T-helper 22 cell (primary cell): ENCODE measurements at places on chromosomes 2 and 18.

DNA sequence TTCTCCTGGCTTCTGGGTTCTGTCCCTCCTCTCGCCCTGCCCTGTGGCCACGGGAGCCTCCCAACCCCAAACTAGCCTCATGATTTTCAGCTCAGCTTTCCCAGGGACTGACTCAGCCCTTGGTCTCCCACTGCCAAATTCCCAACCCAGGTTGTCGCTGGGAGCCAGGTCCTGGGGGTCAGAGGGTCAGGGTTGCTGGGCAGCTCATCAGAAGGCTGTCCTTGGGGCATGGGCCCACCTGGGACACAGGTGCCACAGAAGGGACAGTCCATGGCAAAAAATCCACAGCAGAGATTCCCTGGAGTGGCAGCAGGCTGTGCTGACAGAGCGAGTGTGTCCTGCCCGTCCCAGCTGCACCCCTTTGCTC lies 180.4 kb downstream of the TWIST2 start:
- no peak for DNase-seq

- no peak for DNase-seq
Observed at GRCh38 chr18:62772860-62773584, 57.7 kb downstream of the PHLPP1 start.

- DNase-seq = no peak
Observed at GRCh38 chr2:236252602-236253001, 11.6 kb downstream of the ASB18 start.

DNA sequence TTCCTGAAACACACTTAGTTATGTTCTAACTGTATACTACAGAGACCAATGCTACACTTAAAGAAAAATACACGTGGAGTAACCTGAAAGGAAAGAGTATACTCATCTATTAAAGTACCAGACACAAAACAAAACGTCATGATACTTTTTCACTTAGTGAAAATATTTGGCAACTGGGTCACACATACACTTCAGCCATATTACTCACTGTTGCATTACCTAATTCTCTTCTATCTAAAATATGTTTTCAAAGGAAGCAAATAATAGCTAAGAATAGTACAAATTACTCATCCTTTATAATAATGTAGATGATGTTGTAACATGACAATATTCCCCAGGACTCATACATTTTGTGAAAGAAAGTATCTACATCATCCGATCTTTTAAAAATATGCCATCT lies 76.5 kb upstream of the EPB41L3 start:
- no peak for DNase-seq

DNA sequence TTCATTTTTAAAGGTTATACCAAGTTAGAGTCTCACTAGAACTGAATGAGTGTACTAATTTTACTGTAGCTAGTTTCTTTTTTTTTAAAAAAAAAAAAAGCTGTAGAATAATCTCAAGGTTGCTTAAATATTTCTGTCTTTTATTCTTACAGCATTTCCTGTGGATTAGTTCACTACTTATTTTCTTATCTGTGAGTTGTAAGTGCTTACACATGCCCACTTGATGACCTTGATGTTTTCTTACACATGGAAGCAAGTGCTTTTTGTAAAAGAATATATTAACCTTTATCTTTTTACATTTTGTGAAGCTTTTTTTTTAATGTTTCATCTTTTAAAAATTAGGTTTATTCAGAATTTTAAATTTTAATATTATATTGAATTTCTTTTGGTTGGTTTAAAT lies 57.8 kb downstream of the MSH2 start:
- no peak for DNase-seq

GRCh38 chr2:12685145-12685544 lies 31.6 kb upstream of the TRIB2 start:
- no peak for DNase-seq

- DNase-seq = no peak
Observed at GRCh38 chr2:235216901-235217300, 265.1 kb downstream of the SH3BP4 start.

DNA sequence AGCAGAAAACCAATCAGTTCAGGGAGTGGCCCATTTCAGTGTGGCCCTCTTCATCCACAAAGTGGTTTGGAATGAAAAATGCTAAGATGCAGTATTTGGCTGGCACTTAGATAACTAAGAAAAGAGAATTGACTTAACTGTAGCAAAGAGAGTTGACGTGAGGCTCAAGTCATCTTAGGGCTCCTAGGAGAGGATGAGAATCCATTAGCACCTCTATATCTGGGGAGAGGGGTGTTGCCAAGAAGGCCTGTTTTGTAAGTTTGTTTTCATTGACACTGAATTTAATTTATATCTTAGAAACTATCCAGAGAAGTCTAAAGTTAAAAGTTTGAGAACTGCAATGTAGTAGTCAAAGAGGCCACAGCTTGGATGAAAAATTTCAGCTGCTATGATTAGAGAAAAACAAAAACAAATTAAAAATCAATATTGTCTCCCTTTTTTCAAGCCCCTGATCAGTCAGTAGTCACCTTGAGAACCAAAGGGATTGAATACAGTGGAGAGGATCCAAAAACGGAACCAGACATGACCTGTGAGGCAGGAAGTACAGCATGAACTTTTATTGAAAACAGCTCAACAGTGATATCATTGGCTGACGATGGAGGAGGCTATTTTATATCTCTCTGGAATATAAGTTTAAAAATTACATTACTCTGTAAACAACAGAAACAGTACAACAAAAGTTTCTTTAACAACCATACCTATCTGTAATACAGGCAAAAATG lies 52.7 kb downstream of the PHLPP1 start:
- no peak for DNase-seq

GRCh38 chr2:85915606-85916303 lies 27.0 kb upstream of the ST3GAL5 start:
- no peak for DNase-seq
